ENCODE measurements at places on chromosomes 7 and 10.

- DNase-seq = no peak
Measured at GRCh38 chr7:51224811-51225595, 91.6 kb downstream of the COBL start.

GRCh38 chr7:50685135-50686065, 97.3 kb downstream of the GRB10 start:
- no peak for DNase-seq

DNA sequence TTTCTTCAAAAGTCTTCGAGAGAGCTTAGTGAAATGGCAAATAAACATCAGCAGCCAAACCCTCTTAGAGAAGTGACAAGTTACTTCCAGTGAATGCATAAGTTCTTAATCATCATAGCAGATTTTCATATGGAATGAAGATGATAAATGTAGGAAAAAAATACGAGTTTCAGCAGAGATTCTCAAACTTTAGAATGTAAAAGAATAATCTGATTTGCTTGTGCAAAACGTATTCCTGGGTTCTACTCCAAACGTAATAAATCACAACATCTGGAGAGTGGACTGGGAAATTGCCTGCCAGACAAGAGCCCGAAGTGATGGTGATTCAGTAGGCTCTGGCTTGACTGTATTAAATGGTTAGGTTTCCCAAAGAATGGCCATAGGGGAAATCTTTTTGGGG, 62.2 kb downstream of the AKR1E2 start:
- no peak for DNase-seq

- DNase-seq = no peak
Measured at GRCh38 chr7:633381-634018, 93.0 kb upstream of the DNAAF5 start.

DNA sequence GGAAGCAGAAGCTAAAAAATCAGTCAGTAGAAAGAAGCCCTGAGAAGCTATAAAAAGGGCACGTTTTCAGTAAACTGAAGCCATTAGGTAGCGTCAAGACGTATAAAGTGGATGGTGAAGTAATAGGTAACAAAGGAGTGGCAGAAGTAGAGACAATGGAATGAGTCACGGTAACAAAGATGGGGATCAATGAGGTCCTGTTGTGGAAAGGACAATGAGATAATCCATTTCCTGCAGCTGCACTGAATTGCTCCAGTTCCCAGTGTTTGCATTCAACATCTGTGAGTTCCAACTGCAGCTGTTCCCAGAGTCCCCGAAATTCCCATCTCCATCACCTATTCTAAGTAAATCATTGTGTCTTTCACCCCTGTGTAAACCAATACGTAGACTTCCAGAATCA, 4.8 kb upstream of the HYCC1 start:
- no peak for DNase-seq

DNA sequence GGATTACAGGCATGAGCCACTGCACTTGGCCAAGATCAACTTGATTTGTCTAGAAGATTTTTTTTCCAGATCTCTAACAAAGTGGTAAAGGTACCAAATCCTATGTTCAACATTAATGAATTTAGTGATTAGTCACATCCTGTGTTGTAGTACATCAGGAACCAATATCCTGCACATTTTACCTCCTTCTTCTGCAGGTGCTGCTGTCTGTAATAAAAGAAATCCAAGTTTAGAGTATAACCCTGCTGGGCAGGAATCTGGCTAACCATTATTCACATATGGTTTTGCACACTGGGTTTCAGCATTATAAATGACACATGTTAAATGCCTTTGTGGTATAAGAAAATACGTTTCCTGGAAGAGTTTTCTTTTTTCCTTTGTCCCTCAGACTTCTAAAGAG, 10.8 kb downstream of the PARD3 start:
- DNase-seq = no peak

GRCh38 chr7:105577251-105577650, 4.0 kb downstream of the EFCAB10 start:
- no peak for DNase-seq
